ENCODE measurements at places on chromosomes 2 and 18. TPM values are rescaled to one million over a fixed set of nuclear protein-coding genes. Genes with fewer than 3 reads are reported as not detected.
A peak's percentile ranks its signal among the peaks of the same experiment; 100 is the strongest.

GRCh38 chr2:70779491-70779890 lies 11.0 kb downstream of the FIGLA start:
- no peaks in the 10 kb centered on the region for H3K4me1 ChIP-seq
- H3K27me3 ChIP-seq = peaks cover 33% of the 10 kb centered on the region
- H3K36me3 ChIP-seq = no peaks in the 10 kb centered on the region
- no peak overlapping the region for H3K27ac ChIP-seq

DNA sequence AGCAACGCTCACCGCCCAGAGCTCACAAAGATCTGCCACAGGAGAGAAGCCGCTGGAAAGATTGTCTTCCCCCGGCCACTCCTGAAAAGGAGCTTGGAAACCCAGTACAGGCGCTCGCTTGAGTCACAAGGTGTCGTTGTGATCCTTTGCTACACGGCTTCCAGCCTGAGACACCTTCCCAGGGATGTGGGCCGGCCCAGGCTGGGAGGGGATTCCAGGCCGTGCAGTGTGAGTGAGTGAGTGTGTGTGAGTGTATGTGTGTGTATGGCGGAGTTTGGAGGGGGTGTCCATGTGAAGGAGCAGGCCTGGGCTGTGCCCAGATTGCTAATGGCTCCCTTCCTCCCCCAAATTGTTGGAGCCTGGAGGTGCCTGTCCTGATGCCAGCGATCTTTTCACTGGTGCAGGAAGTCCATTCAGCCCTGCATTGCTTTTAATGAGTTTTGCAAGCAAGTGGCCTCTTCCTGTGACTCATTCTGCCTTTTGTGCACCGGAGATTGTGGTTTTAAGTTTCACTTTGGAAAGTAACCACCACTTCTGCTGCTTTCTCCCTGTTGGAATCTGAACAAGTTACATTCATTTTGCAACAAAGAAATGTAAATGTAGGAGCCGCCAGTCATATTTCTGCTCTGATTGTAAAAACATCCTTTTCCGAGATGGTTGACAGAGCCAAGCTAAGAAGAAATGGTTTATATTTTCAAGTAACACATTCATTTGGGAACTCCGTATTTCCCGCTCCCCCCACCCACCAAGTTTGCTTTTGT lies 83.7 kb downstream of the LPIN1 start:
- peaks cover 13% of the 10 kb centered on the region for H3K27me3 ChIP-seq
- H3K4me3 ChIP-seq = peak overlapping the region; percentile 69
- peak overlapping the region; percentile 91 for H3K27ac ChIP-seq

DNA sequence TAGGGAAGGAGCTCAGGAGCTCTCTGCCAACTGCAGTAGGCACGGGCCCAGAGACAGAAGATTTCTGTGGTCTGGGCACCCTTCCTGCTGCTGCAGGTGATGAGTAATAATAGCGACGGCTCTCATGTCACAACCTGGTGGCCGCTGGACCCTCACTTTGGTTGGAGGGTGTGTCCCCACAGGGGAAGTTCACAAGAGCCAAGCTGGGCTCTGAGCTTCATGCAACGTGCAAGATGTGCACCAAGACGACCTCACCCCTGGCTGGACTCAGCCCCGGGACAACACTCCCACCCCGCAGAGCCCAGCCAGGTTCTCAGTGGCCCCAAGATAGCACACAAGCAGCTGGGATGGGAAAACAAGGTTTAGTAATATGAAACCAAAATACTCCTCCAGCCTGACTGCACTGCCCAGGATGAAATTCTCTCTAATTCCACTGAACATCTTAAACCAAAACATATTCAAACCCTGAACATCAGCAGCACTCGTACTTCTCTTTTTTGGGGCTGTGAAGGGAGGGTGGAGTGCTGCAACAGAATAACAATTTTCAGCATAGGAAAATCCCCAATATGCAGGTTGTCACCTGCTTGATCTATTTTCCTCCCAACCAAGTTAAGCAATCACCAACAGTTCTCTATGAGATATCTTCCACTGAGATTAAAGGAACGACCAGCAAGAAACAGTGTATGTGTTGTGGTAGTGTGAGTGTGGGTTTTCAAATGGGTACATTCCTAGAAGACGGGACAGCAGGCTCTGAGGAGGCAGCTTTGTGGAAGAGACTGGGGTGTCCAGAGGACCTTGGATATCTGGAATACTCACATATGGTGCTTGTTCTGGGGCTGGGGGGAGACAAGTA lies 26.5 kb downstream of the BCL2 start:
- H3K4me3 ChIP-seq = peak overlapping the region; percentile 34
- peaks cover 70% of the 10 kb centered on the region for H3K4me1 ChIP-seq
- H3K27ac ChIP-seq = peak overlapping the region; percentile 72
- H3K27me3 ChIP-seq = no peaks in the 10 kb centered on the region
- peak; percentile 59 for DNase-seq

DNA sequence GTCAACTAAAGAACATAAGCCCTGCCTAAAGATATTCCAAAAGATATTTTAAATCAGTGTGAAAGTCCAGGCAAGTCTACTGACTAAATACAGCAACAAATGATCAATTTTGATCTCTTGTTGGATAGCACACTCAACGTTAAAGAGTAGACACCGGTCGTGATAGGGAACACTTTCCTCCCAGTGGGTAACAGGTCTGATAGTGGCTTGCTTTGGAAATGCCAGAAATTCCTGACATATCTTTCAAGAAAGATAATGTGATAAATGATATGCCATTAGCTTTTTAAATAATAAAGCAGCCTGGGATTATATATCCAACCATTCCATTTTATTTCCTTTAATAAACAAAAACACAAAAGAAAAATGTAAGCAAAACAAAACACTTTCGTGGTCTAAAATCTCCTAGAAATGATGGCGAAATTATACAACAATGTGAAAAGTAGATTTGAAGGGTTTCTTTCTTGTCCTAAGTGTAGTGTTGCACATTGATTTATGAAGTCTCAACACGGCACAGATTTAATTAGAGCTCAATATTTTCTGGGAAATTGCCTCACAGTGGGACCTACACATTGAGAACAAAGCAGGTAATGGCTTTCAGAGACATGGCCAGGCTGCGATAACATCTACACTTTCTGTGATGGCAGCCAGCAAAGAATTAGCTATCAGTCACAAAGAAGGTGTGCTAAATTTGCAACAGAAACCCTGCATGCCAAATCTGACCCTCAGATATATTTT lies 158.6 kb downstream of the PPP1R1C start:
- no peak overlapping the region for H3K27ac ChIP-seq
- H3K36me3 ChIP-seq = no peaks in the 10 kb centered on the region
- DNase-seq = no peak
- no peak overlapping the region for H3K4me3 ChIP-seq
- H3K27me3 ChIP-seq = peaks cover 4% of the 10 kb centered on the region

The WNT10A gene
- not detected for total RNA-seq

Data from activated CD8-positive, alpha-beta T cell treated with anti-CD3 and anti-CD28 coated beads, Interleukin-2, amount 10 ng/mL, durations not matched to agents 7 days and 5 days (primary cell).